ENCODE measurements at places on chromosomes 3 and 15.
A peak's percentile ranks its signal among the peaks of the same experiment; 100 is the strongest.

GRCh38 chr3:61060411-61060861 is 190.8 kb downstream of the FHIT start:
- no peak for DNase-seq

GRCh38 chr15:61069394-61070075 is 159.6 kb downstream of the RORA start:
- DNase-seq, result no peak

- no peak for DNase-seq
These were observed 532.4 kb upstream of the GBE1 start for GRCh38 chr3:82293867-82294266.

GRCh38 chr3:148332509-148332908 is 365.2 kb upstream of the AGTR1 start:
- DNase-seq, result no peak

DNA sequence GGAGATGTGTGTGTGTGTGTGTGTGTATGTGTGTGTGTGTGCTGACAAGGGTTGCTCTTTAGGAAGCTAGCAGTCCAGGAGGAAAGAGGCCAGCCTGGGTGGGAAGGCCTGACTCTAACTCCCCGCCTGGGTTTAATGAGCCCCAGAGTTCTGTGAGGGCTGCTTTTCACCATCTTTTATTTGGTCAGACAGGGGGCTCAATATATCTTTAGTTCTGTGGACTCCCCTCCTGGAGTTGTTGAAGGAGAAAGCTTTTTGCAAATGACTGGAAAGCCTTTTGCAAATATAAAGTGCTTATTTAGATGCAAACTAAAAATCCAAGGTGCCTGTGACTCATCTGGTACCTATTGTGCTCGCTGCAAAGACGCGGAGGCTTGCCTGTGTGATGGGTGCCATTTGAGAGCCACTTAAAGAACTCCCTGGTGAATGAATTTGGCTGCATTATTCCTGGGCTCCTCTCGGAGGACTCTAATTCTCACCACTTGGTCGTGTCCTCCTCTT is 24.5 kb downstream of the DRD3 start:
- DNase-seq, result peak; percentile 47

DNA sequence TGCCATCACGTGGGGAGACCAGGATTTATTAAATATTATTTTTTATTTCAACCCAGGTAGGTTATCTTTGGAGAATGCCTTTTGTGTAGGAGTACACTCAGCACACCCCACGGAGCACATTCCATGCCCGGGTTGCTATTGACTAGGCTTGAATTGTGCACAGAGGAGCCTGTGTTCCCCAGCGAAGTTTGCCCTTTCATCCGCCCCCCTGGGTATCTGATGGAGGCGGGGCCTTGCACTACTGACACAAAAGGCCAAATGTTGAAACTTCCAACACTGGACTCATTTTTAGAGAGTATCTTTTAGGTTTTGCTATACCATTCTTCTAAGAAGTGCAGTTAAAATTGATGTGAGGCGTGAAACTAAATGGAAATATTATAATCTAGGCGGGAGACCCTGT is 39.3 kb upstream of the PPP4R2 start:
- no peak for DNase-seq

- no peak for DNase-seq
These were observed 25.3 kb upstream of the SLC6A11 start for GRCh38 chr3:10790713-10791112.

- DNase-seq, result no peak
These were observed 72.5 kb downstream of the VPS8 start for GRCh38 chr3:184884359-184885017.

DNA sequence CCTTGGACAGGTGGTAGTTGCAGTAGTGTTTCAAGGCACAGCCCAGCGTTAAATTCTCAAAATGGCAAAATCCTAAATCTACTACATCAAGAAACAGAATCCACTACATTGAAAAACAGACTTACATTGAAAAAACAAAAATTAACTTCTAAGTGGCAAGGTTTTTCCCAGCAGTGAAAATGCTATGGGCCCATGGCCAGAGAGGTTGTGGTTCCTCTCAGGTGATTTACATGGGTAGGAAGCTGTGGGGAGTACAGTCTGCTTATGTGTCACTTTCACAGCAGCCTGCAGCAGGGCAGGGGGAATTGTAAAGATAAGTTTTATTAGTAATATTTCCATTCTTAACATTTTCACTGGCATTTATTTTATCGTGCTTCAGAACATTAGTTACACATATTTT is 24.9 kb downstream of the TTC14 start:
- no peak for DNase-seq

DNA sequence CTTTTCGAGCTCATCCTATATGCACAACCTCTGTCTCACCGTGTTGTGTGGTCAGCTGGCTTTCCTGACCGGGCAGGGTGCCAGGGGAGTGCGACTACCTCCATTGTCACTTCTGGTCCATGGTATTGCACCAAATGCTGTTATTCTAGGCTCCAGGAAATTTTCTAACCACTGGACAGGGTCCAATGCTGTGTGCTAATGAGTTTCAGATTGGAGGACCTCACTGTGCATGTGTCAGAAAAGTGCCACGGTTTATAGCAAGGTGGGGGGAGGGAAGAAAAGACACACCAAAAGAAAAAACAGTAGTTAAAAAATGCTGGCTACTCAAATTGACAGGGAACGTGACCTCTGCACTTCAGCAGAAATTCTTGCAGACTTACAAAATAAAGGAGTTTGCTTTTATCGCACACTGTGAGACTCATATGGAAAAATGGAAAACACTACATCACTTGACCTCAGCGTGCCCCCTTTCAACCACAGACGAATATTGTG is 480.1 kb downstream of the FOXP1 start:
- no peak for DNase-seq

DNA sequence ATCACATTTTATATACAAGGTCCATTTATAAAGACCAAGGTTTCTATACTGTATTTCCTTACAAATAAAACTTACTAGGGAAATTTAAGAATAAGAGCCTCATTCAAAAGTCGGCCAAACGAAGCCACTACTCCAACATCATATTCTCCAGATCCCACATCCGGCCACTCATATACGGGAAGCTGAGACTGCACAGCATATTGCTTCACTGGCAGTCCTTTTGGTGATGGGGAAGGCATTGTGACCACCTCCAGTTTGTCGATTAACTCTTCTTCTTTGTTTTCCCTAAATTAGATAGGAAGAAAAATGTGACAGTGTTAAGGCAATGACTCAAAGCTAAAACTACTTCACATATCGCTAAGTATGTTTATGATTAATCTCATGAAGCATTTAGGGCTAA is 2.7 kb downstream of the MTFMT start:
- no peak for DNase-seq

GRCh38 chr15:48006031-48006511 is 114.7 kb upstream of the SLC24A5 start:
- peak; percentile 21 for DNase-seq

GRCh38 chr15:95284933-95285421 is 1045.5 kb upstream of the NR2F2 start:
- DNase-seq, result no peak

DNA sequence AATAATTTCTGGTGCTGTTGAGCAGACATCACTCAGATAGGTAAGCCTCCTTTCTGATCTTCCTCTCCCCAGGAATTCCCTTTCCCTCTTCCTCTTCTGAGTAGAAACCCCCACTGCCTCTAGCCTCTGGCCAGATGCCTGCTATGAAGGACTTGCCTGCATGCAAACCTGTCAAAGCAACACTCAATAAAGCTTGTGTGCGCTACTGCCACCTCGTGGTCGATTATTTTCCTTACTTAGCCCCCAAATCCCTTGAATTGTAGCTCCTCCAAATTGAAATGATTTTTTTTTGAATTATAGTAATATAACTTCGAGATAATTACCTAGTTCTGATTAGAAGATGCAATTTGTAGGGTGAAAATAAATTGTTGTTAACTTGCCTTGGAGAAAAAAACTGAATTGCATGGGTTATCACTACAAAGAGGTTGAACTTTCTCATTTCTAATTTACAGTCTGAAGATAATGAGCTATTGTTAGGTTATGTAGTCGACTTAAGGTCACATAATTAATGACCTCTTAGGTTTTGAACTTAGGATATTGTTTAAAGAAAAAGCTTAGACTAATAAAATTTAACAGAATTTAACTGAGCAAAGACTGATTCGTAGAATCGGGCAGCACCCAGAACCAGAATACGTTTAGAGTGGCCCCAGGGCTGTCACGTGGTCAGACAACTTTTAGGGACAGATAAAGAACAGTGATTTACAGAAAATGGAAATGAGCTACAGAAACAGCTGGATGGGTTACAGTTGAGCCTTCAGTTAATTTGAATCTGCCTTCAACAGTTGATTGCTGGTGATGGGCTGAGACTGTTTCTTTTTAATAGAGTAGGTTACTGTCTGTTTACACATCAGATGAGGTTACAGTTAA is 269.3 kb downstream of the ARPP21 start:
- peak; percentile 81 for DNase-seq

DNA sequence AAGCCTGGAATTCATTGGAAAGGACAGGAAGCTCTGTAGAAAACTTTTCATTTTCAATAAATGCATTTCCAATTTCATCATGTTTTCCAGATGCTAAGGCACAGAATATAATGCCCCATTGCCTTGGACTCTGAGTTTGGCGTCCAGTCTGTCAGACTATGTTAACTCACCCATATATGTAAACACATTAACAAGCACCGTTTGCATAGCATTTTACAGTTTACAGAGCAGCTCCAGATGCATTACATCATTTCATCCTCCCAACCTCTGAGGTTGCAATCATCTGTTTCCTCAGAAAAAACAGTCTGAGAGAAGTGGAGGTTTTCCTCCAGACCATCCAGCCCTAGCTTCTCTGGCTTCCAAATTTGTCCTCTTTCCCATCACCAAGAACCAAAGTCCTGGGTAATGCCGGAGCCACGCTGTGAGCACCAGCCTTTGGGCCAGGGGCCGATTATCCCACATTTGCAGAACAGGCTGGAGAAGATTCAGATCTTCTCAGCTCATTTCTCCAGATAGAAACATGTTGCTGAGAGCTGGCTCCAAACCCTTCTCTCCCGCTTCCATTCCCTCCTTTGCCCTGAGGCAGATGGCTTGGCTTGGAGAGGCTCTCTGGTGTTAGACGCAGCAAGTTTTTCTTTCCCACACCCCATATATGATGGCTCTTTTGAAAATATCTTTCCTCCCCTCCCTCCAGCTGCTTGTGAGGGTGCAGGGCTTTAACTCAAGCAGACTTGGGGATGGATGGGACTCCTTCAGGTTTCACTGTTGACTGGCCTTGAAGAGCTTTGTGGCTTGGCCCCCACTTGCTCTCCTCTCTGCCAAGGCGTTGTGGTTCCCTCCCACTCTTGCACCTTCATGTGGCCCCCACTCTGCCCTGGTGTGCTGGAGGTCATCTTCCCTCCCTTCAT is 26.0 kb downstream of the CYP19A1 start:
- no peak for DNase-seq

DNA sequence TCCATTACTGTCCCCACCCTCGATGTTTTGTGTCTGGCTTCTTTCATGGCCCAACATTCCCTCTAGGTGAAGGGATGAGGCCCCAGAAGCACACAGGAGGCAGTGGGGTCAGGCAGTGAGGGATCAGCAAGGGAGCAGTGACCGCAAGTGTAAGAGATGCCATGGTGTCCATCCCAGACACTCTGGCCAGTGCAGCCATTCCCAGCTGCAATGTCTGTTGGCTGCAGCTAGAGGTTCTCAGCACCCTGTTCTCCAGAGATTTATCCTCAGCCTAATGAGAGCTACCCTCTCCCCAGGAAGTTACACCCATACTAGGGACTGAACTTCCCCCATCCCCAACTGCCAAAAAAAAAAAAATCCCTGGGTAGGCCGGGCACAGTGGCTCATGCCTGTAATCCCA is 40.2 kb downstream of the TRANK1 start:
- DNase-seq, result peak; percentile 27

DNA sequence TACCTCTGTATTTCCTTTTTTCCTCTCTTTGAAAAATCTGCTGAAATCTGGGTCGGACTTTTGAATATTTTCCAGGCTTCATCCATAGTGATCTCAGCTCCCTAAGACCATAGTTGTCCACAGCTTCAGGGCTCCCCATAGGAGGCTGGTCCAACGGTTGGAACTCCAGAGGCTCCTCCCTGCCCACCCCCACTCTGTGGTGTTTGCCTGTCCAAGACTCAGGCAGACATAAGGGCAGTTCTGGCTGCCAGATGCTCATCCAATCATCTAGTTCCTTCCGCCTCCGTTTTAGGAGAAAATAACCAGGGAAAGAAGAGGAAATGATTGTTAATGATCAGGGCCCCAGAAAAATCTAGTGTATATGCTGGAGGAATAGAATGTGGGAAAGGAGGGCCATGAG is 27.9 kb upstream of the PRTG start:
- DNase-seq, result no peak

GRCh38 chr3:36700537-36701248 is 63.7 kb downstream of the DCLK3 start:
- peak; percentile 69 for DNase-seq

- no peak for DNase-seq
These were observed 76.1 kb upstream of the MAP4 start for GRCh38 chr3:48092270-48092669.

- no peak for DNase-seq
These were observed 180.6 kb downstream of the PTPRG start for GRCh38 chr3:61742006-61742405.

GRCh38 chr15:43465100-43465499 is 27.9 kb downstream of the TP53BP1 start:
- DNase-seq, result no peak

- no peak for DNase-seq
These were observed 192.3 kb downstream of the OCA2 start for GRCh38 chr15:27906802-27907201.
